ENCODE measurements at places on chromosomes 3 and 15.
A peak's percentile ranks its signal among the peaks of the same experiment; 100 is the strongest.

GRCh38 chr3:66256806-66257205 lies 36.0 kb downstream of the SLC25A26 start:
- DNase-seq, result peak; percentile 21

DNA sequence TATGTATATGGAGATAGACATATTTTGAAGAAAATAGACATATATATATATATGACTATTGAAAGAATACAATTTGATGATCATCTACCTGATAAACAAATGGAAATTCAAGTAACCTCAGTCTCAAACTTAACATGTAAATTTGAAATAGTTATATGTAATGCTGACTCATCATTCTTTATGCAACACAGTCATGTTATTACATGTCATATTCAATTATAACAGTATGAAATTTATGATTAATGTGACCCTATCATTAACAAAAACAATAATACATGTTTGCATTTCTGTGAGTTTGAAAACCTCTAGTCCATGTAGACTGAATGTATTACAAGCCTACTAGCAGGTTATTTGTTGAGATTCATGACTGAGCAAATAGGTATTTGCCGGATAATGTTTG lies 204.1 kb downstream of the CADM2 start:
- no peak for DNase-seq

DNA sequence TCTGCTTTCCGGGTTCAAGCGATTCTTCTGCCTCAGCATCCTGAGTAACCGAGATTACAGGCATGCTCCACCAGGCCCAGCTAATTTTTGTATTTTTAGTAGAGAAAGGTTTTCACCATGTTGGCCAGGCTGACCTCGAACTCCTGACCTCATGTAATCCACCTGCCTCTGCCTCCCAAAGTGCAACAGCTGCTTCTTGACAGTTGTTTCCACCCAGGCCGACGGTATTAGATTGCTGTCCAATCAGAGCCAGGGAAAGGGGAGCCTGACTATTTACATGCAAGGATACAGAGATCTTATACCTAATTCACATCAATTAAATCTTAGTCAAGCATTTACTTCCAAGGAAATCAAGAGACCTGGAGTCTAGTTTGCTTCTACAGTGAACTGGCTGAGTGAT lies 4.0 kb upstream of the CAPN3 start:
- DNase-seq, result no peak

DNA sequence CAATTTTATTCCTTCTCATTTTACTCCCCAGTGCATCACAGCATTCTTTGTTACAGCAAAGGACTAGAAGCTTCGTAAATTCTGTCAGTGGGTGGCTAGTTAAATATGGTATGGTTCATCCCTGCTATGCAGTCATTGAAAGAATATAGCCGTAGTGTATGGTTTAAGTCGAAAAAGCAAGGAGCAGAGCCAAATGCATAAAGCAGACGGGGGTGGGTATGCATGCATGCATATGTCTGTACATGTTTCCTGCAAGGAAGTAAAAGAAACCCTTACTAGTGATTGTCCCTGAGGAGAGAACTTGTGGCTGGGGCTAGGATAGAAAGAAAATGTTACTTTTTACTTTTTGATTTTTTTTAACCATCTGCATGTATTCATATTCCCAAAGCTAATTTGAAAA lies 19.9 kb downstream of the RBP2 start:
- no peak for DNase-seq

All from amniotic epithelial cell (primary cell).